ENCODE measurements at places on chromosomes 2 and 18.

DNA sequence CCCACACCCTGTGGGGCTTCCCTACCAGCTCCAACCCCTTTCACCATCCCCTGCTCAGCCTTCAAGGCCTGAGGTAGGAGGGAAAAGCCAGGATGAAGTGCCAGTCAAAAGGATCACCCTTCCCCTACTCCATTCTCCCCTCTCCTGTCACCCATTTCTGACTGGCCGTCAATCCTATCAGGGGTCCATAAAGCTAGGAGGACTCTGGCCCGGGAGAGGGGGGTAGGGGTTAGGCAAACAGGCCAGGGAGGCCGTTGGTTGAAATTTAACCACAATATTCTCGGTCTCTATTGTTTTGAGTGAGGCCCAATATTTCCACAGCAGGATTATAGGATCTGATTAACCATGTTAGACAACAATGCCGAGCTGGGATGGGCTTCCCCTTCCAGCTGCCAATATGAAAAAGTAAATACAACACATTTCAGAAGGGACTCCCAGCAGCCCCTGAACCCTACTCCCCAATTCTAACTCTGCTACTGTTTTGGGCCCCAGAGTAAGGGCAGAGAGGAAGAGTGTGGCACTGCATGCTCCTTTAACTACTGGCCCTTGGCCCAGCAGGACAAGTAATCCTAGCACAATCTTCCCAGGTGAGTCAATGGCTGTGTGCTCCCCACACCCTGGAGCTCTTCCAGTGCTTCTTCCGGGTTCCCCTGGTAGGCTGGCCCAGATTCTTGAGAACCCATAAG, 10.6 kb upstream of the IHH start:
- no peak for DNase-seq

DNA sequence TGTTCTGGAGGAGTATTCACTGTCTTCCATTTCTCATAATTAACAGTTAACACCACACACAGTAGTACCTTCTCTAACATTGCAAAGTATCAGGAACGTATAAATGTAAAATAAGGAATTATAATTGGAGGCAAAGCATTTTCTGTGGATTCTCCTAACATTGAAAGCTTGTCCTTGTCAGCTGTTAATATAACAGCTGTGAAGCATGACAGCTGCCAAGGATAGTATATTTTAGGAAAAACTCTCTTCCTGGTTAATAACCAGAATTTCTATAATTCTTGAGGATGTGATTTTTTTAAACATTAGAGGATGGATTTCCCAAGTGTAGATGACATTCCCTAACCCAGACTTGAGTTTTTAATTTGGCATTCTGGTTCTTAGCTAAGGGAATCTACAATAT, 110.3 kb downstream of the EPC2 start:
- DNase-seq, result no peak

GRCh38 chr2:15850534-15850933, 89.8 kb upstream of the MYCN start:
- DNase-seq, result no peak

GRCh38 chr2:172101821-172102390, 794 bp downstream of the DLX2 start:
- no peak for DNase-seq

DNA sequence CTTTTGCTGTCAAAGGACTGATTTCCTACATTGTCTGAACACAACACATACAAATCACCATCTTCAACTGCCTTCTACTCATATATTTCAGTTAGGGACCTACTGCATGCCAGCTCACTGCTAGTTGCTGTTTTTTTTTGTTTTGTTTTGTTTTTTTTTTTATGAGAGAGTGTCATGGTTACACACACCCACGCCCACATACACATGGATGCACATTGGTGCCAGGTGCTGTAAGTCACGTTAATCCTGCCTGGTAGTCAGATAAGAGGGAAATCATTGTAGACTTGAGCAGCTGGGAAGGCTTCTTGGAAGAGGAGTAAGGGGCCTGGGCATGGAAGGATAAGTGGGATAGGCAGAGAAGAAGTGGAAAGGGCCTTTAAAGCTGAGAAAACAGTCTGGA, 209.9 kb downstream of the TDRD15 start:
- DNase-seq, result no peak

DNA sequence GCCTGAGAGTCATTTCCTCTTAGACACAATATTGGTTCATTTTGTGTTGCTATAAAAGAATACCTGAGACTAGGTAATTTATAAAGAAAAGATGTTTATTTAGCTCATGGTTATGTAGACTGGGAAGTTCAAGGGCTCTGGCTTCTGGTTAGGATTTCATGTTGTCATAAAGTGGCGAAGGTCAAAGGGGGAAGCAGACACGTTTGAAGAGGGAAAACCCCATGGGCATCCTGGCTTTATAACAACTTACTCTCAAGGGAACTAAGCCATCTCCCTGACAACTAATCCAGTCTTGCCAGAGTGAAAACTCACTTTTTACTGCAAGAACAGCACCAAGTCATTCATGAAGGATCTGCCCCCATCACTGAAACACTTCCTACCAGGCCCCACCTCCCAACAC, 89.7 kb upstream of the RNF152 start:
- no peak for DNase-seq

DNA sequence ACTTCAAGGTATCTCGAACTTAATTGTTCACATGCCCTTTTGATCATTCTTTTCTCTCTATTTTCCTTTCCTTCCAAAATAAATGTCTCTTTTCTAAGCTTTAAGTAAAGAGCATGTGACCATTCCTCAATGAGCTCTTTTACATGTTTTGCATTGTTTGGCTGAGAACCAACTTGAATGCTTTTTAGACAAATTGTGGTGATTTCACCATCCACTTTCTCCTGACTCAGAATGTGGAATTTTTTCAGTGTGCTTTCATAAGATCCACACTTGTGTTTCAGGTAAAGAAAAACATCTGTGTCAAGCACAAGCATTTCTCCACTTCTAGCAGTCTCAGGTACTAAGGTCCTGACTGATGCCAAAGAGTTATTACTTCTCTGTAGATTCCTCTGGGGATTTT, 10.7 kb downstream of the RBM43 start:
- DNase-seq, result no peak

GRCh38 chr18:11850821-11851145, 430 bp upstream of the CHMP1B start:
- DNase-seq, result no peak

- DNase-seq, result no peak
Observed at GRCh38 chr2:205914213-205915129, 171.5 kb downstream of the INO80D start.

- no peak for DNase-seq
Observed at GRCh38 chr2:239394346-239394945, 6.4 kb downstream of the HDAC4 start.

DNA sequence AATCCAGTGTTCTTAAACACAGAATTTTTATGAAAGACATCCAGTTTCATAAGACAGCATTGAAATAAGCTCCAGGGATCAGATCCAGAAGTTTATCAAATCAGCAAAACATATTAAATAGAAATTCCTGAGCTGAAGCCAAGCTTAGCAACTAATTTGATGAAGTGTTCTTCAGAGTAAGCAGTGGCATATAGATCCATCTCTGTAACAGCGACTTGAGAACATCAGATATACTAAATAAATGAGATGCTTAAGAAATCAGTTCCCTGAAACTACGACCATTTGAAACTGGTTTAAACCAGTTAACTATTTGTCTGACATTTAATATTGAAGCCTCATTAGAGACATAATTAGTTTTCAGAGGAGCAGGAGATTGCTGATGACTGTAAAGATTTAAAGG, 34.1 kb downstream of the PPP1R1C start:
- no peak for DNase-seq

DNA sequence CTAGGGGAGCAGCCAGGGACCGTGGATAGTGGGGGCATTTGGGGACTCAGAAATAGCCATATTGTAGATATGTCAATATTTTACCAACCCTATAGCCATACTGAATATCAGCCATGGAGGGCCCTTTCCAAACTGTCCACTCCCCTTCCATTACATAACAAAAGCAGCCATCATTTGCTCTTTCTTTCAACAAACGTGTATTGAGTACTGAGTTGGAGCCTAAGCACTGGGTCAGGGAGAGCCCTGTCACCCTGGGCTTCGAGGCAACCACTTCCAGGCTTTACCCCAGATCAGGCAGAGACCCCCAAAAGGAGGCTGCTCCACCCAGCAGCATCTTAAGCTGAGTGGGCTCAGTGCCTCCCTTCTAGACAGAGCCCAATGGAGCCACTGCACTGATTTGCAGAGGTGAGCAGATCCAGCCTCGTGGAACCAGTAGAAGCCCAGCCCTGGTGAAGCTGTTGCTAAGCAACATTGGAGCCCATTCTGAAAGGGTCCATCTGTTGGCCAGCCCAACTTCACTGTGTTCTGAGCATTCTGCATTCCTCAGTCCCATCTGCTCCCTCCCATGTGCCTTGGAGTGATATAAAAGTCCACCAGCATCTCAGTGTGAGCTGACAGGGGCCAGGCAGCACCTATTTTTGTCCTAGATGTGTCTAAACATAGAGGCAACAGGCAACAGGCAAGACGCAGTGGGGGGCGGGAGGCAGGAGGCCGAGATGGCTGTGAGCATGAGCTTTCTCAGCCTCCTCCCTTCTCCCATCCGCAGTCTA, 112.1 kb downstream of the PLB1 start:
- no peak for DNase-seq

GRCh38 chr2:206858687-206859329, 80.5 kb upstream of the CPO start:
- no peak for DNase-seq

- no peak for DNase-seq
Observed at GRCh38 chr2:11068856-11069526, 86.3 kb upstream of the SLC66A3 start.

DNA sequence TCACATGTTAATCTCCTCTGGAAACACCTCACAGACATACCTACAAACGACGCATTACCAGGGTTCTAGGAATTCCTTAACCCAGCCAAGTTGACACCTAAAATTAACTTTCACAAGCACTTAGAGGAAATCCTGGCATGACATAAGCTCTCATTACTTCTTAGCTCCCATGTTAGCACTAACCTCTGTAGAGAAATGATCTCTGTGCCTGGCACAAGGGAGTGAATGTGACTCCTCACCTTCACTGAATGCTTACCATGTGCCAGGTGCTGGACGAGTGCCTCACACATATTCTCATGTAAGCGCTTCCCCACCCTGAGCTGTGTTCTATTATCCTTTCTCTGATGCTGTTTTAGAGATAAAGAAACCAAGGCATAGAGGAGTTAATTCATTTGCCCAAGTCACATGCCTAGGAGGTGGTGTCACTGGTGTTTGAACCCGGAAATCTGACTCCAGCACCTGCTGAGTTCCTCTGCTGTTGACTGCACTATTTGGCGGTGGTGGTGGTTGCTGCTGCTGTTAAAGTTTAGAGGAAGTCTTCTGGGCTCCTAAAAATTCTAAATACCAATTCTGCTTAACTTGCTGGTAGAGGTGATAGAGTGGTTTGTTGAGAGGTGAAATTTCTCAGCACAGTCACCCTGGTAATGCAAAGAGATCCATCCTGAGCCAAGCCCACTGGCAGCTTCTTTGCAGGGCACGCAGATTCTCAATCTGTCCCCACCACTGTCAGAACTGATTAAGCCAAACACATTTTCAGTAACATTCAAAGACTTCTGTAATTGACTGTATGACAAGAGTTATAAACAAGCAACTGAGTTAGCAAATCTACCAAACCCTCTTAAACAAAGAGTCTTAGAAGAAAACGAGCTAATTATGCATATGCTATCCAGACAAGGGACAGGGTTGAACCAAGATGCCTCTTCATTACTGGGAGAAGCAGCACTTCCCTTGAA, 200.3 kb downstream of the CMPK2 start:
- DNase-seq, result peak; percentile 1

- no peak for DNase-seq
Observed at GRCh38 chr2:47283659-47284058, 119.3 kb upstream of the MSH2 start.

DNA sequence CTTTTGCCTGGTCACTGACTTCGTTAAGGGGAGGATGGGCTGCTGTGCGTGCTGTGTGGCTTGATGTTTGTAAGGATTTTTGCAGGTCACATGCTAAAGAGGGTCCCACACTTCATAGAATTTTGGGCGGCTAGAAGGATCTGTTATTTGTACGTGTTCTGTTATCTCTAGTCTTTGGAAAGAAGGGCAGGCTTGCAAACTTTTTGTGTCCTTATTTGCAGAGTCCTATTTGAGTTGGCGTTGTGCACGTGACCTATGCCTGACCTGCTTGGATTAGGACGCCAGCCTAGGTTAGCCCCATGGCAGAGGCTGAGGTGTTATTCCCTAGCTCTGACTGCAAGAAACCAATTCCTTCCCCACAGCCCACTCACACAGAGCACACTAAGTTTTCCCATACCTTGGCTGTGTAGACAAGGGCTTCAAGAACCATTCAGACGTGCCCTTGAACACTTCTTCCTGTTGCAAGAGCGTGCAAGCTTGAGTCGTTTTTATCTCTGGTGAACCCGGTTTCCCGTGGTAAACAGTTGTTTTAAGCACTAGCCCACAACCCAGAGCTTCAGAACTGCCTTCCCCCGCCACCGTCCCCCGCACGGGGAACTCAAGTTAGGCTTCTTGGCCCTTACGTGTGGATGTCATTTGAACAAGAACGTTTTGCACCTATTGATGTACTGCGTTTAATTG, 94.6 kb downstream of the LDLRAD4 start:
- DNase-seq, result no peak

GRCh38 chr2:241947401-241947800, 77.9 kb downstream of the RTP5 start:
- no peak for DNase-seq

GRCh38 chr2:120681181-120681580, 54.5 kb upstream of the GLI2 start:
- no peak for DNase-seq

GRCh38 chr2:24048769-24049484, 614 bp upstream of the FKBP1B start:
- DNase-seq, result no peak

DNA sequence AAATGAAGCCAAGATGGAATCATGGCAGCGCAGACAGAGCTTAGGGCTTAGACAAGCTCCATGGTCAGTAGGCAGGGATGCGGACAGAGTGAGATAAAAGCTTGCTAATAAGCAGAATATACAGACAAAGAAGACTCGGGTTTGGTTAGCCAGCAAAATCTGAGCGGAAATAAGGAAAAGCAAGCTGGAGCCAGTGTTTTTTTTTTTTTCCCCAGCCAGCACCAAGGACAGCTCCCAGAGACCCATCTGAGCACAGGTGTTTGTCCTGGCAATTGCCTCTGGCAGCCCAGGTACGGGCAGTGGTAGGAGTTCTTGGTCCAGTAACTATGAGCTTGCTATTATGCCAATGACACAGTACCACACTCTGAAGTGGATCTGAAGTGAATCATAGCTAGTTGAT, 187.6 kb downstream of the ADCYAP1 start:
- DNase-seq, result no peak

GRCh38 chr2:25279091-25279651, 62.6 kb downstream of the DNMT3A start:
- no peak for DNase-seq

- DNase-seq, result no peak
Observed at GRCh38 chr2:26355038-26355995, 8.7 kb upstream of the ADGRF3 start.

DNA sequence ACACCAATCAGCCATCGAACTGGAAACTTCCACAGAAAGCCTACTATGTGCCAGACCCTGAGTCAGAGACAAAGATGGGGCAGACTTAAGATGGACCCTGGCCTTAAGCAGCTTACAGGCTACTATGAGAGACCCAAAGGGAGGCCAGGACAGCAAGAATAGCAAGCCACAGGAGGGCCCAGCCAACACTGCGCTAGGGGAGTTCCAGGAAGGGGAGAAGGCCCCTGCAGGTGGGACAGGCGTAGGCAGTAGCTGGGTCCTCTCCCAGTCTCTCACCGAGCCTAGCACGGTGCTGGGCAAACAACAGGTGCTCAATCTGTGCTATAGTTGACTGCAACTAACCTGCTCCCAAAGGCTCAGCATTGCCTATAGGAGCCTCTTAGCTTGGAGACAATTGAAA, 136.2 kb downstream of the CLIP4 start:
- no peak for DNase-seq
